Type B pancreatic cell (in vitro differentiated cells): ENCODE measurements at places on chromosomes 7 and 10.

- no peak for DNase-seq
Observed at GRCh38 chr10:66917104-66917503, 8.7 kb upstream of the LRRTM3 start.

GRCh38 chr7:107253599-107253998 lies 84.8 kb downstream of the HBP1 start:
- no peak for DNase-seq

GRCh38 chr7:82017334-82017943 lies 247.6 kb upstream of the HGF start:
- no peak for DNase-seq

- DNase-seq = no peak
Observed at GRCh38 chr10:33901166-33901565, 566.7 kb upstream of the NRP1 start.

- no peak for DNase-seq
Observed at GRCh38 chr10:21692916-21693315, 158.9 kb downstream of the MLLT10 start.

DNA sequence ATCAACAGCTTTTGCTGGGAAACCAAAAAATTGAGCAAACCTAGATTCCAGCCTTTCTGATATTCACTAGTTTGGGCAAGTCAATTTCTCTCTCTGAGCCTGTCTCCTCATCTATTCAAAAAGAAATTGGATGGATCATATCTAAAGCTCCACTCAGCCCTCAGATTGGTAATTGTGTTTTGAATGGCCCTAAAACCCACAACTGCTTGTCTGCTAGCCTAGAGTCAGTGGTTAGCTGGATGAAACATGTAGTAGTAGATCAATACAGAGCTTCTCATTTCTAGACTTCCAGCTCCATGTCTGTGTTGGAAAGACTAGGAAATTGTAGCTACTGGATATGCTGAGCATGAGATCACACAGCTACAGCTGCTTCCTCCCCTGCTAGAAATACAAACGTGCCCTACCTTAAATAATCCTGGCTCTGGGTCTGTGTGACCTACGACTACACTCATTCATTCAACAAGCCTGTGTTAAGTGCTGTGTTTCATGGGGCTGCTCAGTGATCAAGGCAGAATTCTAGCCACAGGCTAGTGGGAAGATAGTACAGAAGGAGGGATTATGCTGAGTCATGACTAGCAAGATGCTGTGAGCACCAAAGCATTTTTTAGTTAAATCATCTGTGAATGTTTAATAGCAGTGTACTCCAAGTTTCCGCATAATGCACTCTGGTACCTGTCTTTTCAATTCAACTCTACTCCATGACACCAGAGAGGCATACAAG lies 15.7 kb downstream of the DNTT start:
- no peak for DNase-seq

DNA sequence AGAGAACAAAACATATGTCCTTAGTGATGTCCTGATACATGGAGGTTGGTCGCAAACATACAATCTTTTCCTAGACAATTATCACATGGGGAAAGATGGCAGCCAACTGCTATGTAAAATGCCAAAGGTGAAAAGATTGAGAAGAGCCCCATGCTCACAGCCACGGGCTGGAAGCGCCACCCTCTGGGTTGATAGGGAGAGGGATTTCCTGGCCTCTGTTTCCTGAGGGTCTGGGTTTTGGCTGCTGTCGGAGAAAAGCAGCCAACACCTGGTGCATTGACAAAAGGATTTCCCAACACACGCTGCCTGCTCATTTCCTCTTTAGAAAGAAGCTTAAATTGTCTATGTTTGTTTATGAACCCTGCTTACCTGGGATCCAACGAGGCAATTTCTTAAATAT lies 43.8 kb downstream of the ITIH5 start:
- DNase-seq = no peak

GRCh38 chr7:19869979-19870378 lies 96.6 kb upstream of the TMEM196 start:
- DNase-seq = no peak

- no peak for DNase-seq
Observed at GRCh38 chr10:105592468-105592867, 951.4 kb downstream of the SORCS3 start.

GRCh38 chr7:89377219-89377618 lies 581.7 kb upstream of the TEX47 start:
- no peak for DNase-seq

GRCh38 chr10:22742678-22743077 lies 28.3 kb upstream of the PIP4K2A start:
- DNase-seq = no peak

GRCh38 chr10:44385026-44385695 lies at the start of gene CXCL12:
TSS of gene CXCL12 (minus strand) at chr10:44385097. CDS start at chr10:44385005, 92 bp downstream.
- peak; percentile 76 for DNase-seq

GRCh38 chr10:129941199-129942018 lies 22.7 kb downstream of the EBF3 start:
- DNase-seq = no peak

DNA sequence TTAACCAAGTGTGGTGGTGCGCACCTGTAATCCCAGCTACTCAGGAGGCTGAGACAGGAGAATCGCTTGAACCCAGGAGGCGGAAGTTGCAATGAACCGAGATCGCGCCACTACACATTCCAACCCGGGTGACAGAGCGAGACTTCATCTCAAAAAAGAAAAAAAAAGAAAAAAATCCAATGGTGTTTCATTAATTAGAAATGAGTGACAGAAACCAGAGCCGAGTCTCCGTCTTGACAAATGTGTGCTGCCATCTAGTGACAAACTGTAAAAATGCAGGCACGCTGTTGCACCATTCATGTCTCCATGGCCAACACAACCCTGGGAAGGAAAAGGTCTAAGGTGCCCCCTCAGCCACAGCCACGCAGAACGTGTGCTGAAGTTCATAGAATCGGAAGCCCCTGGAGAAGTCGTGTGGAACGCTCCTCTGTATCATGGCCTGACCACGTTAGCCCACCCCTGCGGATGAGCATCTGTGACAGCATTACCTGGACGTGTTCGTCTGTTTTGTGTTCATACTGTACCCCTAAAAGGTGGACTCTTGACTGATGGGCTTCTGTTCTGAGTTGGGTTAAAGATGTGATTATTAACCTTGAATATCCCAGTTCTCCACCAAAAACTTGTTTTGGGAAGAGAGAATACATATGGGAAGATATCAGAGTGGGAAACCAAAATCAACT lies 94.9 kb downstream of the LYZL2 start:
- DNase-seq = no peak

DNA sequence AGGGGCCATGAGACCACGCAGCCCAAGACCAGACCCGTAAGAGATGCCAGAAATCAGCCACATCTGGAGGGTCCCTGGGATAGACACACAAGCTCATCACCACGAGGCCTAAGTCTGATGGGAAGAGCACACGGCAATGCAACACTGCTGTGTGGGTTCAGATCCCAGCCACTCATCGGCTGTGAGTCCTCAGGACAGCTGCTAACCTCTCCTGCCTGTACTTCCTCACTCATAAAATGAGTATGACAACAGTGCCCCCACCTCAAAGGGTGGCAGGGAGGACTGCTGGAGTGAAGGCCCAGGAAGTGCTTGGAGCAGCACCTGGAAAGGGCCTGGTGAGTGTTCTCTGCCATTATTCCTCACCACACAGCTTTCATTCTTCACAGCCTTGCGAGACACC lies 60.9 kb downstream of the MAD1L1 start:
- DNase-seq = no peak
